ENCODE measurements at places on chromosomes 1 and 21.

DNA sequence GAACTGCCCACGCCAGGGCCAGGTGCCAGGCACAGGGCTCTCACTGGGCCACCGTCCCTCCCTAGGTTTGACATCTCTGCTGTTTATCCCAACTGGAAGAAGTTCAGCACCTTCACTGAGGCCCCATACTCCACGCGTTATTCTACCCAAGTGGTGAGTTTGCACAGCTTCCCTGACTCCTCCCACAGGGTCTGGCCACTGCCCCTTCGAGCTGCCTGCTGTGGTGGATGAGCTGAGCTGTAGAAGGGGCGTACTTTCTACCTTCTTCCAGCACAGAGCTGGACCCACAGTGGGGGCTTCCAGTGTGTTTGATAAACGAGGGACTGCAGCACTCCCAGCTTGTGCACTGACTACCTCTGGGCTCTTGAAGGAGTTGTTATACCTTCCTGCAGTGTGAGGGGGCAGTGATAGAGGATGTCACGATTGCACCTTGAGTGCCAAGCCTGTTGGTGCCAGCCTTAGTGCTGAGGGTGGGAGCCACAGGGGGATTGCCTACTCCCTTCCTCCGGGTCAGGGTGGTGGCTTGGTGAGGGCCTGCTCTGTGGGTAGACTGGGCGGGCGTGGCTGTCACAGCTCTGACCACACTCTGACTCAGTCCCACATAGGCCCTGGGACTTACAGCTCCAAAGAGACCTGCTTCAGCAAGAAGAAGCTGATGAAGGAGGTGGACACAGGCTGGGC is 5.9 kb upstream of the TTC22 start:
- DNase-seq = peak; percentile 23

- DNase-seq = no peak
Observed at GRCh38 chr1:217494767-217495166, 136.1 kb downstream of the GPATCH2 start.

DNA sequence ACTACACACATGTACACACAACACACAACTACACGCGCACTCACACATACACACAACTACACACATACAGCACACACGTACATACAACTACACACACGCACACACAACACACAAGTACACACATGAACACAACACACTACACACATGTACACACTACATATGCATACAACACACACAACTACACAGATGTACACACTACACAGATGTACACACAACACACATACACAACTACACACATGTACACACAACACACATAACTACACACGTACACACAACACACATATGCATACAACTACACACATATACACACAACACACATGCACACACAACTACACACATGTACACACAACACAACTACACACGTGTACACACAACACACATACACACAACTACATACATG is 318.6 kb downstream of the CAMTA1 start:
- no peak for DNase-seq

DNA sequence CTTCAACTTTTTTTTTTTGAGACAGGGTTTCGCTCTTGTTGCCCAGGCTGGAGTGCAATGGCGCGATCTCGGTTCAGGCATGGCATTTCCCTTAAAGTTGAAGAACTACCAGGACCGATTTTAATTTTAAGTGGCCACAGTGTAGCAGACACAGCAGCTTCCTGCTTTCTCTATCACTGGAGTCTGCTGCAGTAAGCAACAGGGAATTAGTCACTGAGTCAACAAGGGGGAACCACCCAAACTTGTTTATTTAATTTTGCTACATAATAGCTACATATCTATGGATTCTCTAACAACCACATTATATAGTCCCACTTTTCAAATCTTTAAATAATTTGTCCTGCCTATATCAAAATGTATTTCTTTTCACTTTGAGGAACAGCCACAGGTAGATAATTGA is 12.5 kb upstream of the TNNI3K start:
- DNase-seq = no peak

GRCh38 chr1:231424950-231425805 is 3.1 kb upstream of the EGLN1 start:
- no peak for DNase-seq

Measured in stimulated activated naive CD8-positive, alpha-beta T cell treated with anti-CD3 and anti-CD28 coated beads, Interleukin-15, amount 100 ng/mL, for 72 hours (primary cell).